Frontal cortex (tissue), 4 donors: ENCODE measurements at places on chromosomes 1 and 21. TPM values are rescaled to one million over a fixed set of nuclear protein-coding genes. Genes with fewer than 3 reads are reported as not detected.

GRCh38 chr1:109627692-109628399, 8.2 kb downstream of the AMPD2 start:
- no peak for DNase-seq

DNA sequence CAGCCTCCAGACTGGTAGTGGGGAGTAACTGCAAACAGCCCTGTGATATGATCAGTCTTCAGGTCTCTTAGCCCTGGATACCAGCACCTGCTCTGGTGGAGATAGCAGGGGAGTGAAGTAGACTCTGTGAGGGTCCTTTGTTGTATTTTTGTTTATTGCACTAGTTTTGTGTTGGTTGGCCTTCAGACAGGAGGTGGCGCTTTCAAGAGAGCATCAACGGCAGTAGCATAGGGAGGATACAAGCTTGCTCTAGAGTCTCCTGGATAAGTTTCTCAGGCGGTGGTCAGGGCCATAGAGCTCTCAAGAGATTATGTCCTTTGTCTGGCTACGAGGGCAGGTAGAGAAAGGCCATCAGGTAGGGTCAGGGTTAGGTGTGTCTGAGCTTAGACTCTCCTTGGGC, 116.4 kb downstream of the USH2A start:
- no peak for DNase-seq

- DNase-seq = no peak
These were observed 61.4 kb upstream of the CNIH3 start for GRCh38 chr1:224554620-224555259.

GRCh38 chr1:155051777-155052398, 772 bp downstream of the ADAM15 start:
- peak; percentile 68 for DNase-seq

DNA sequence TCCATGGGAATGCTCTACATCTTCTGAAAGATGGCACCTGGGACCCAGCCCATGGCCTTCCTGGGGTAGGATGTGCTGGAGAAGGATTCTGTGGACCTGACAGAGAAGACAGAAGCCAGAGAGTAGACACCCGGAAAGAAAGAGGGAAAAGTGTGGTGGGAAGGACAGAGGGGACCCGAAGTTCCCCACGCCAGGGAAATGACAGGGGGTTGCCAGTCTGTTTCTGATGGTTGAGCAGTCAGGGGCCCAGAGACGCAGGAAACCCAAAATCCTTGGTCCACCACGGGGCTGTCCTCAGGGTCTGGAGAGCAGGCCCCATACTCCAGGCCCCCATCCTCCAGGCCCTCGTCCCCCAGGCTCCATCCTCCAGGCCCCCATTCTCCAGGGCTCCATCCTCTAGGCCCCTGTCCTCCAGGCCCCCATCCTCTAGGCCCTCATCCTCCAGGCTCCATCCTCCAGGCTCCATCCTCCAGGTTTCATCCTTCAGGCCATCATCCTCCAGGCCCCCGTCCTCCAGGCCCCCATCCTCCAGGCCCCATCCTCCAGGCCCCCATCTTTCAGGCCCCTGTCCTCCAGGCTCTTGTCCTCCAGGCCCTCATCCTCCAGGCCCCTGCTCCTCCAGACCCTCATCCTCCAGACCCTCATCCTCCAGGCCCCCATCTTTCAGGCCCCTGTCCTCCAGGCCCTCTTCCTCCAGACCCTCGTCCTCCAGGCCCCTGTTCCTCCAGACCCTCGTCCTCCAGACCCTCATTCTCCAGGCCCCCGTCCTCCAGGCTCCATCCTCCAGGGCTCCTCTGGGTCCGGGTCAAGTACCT, 1.0 kb upstream of the TFF2 start:
- no peak for DNase-seq

- DNase-seq = no peak
These were observed 54.4 kb downstream of the COL18A1 start for GRCh38 chr21:45459171-45460010.

- no peak for DNase-seq
These were observed 38.2 kb downstream of the L1TD1 start for GRCh38 chr1:62232871-62233278.

UBL4B gene
- 0.41 TPM for total RNA-seq

CLCC1 gene
- 28.1 TPM for total RNA-seq

- no peak for DNase-seq
These were observed 21.5 kb downstream of the DHCR24 start for GRCh38 chr1:54865238-54866073.

DNA sequence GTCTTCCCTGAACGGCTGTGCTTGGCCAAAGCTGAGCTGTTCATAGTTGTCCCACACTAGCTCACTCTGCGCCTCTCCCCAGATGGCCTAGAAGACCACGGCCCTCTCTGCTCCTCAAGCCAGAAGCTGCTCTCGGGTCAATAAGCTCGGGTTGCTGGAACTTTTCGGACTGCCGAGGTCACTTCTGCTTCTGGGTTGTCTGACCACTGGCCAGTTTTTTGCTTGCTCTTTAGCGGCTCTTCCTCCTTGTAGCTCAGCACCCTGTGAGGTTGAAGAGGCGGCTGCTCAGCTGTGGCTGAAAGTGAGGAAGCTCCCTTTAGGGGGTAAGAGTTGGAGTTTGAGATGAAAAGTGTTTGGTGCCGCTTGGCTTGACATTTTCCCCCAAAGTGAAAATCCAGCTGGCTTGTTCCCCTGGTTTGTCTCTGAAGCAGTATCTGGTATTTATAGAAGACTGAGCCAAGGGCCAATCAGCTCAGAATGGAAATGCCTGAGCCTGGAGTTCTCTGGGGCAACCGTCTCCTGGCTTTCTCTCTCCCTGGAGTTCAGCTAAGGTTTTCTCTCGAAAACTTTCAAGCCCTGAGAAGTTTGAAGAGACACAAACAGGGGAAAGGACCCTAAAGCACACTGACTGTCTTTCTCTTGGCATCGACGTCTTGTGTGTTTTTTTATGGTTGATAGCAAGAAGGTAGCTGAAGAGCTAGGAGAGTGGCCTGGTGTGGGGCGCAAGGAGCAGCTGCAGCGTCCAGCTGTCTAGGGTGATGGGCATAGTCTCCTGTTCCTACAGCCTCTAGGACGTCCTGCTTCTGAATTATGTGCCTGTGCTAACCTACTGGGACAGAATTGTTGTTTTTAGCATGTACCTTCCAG, 72.0 kb downstream of the SYT6 start:
- DNase-seq = no peak

OPTC gene
- not detected for total RNA-seq

DNA sequence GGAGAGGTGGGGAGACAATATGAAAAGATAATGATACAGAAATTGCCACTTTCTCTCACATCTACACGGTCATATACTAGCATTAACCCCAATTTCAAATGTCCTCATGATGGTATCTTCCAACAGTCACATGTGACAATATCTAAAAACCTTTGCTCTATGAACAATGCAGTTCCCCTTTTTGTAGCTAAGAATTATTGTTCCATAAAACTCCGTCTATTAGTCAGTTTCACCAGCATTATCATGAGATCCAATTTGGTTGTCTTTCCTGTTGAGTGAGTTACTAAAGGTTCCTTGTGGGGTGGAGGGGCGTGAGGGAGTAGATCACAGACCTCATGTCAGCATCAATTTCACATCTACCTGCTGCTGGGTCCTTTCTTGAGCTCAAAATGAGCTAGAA, 1.7 kb downstream of the TIAM1 start:
- no peak for DNase-seq

NTNG1 gene
- 17.5 TPM for total RNA-seq

DNA sequence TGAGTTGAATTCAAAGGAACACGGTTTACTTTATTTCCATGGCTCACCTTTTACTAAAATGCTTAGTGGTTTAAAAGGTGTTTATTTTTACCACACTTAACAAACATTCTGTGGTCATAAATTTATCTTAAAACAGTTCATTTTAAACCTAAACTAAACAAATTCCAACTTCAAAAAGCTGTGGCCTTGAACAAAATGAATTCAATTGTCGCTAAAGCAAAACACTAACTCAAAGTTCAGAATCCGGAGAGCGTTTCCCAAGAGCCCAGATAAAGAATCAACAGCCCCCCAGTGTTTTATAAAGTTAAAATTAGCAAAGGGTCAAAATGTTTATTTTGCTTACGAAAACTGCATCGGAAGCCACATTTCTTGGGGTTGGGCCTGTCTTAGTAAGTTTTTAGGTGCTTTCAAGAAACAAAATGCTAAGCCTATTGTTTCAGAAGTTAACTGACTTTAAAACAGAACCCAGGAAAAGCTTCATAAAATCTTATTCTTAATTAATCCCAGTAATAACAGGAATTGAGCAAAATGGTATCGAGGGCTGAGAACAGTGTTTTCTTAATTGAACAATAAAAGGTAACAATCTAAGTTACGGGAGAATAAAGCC, 1.3 kb downstream of the PUM1 start:
- DNase-seq = no peak

GRCh38 chr1:151371370-151372057, 991 bp downstream of the SELENBP1 start:
- DNase-seq = no peak

DNA sequence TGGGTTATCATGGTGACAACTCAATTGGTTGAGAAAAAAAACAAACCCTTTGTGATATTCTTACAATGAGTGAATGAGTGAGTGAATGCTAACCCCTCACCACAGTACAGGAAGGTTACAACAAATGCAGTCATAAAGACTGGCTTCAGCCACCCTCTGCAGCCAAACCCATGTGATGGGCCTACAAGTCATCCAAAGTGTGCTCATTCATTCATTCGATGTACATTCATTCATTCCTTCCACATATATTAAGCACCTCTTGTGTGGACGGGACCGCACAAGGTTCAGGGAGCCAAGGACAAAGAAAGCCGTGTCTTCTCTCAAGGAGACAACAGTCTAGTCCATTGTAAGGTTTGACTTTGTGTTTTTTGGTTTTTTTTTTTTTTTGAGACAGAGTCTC, 49.4 kb downstream of the WDR4 start:
- DNase-seq = no peak

- no peak for DNase-seq
These were observed 97.6 kb downstream of the PDE4B start for GRCh38 chr1:65890201-65890843.

DNA sequence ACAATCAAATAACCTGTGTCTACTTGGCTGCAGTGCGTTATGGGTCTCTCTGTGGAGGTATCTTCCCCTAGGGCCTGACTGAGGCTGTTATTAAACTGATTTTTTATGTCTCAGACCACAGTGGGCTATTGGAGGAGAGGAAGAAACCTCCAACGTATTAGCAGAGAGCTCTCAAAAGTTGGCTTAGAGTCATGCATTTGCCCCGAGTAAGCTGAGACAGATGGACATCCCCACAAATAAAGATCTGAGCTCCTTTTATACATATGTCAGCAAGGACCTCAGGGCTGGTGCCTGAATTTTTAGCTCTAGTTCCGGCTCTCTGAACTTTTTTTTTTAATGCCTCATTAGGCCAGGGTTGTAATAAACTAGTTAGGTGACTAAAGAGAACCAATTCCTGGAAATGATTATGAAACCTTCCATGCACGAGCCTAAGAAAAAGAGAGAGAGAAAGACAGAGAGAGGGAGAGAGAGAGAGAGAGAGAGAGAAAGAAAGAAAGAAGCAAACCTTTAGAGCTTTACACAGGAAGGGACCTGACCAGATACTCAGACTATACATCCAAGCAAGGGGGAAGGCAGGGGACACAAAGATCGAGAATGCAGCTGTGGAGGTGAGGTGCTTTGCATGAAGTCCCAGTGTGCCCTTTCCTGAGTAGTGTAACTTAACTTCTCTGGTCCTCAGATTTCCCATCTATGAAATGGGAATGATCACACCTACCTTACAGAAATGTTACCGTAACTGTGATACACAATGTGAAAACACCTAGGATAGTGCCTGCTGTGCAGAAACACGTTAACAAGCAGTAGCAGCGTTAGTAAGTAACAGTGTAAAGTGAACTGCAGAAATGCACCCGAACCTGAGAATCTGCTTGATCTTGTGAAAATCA, 8.4 kb upstream of the PIGR start:
- no peak for DNase-seq

DNA sequence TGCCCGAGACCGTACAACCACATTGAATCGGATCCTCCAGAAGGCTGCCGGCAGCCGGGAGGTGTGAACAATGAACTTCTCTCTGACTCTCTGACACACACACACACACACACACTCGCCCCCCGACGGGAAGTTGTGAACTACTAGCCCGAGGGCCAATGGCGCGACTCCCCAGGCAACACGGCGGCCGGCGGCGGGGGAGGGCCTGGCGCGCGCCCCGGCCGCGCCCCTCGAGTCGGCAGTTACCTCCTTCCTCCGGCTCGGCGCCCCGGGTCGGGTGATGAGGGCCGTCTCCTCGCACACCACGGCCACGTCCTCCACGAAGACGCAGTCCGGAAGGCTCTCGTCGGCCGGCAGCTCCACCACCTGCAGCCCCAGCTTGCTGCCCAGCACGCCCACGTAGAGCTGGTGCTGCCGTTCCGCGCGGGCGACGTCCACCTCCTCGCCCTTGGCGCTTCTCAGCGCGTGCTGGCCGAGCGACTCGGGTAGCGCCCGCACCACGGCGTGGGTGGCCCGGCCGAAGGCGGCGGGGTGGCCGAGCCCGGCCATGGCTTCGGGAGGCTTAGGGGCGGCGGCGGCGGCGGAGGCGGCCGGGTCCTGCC, 361 bp downstream of the DDAH1 start:
- peak; percentile 53 for DNase-seq

DNA sequence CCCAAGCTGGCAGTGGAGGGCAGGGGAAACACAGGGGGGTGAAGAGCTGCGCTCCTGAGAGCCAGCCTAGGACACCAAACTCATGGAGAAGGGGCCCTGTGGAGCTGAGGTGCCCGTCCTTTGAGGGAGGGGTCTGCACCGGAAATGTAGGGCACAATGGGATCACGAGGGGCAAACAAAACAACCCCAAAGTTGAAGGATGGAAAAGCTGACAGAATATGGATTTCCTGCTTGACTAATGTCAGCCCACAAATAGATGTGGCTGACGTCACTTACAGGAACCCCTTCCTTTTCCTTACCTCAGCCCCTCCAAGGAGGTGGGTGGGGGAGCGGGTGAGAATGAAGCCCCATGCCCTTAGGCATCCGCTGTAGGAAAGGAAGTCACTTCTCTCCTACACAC, 110.9 kb downstream of the KCNN3 start:
- DNase-seq = no peak

DNA sequence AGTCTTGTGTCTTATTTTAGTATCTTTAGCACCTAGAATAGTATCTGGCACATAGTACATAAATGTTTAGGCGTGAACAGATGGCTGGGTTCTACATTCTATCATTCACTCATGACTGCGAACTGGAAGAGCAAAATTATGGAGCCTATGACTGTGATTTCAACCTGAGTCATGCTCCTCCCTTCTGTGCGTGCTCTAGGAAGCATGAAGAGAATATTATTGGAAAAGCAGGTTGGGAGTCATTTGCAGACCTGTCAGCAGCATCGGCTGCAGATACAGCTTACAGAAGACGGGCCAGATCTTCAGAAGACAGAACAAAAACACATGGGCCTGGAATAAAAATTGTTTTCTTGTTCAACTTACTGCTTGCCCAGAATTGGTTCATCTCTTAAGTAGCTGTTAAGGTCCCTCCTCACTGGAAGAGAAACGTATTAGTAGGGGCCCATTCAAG, 344.0 kb upstream of the USP24 start:
- DNase-seq = no peak

DNA sequence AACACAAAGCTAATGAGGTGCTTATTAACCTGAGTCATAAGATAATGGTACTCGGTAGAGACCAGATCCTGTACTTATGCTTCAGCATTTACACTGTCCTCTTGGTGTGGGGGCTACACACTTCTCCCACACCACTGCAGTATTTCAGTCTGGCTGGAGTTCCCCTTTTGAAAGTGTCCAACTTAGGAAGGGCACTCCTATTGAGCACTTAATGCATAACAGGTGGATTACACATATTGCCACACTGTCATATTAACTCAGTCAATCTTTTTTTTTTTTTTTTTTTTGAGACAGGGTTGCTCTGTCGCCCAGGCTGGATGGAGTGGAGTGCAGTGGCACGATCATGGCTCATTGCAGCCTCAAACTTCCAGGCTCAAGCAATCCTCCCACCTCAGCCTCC, 1.5 kb downstream of the GPATCH4 start:
- no peak for DNase-seq

GRCh38 chr1:164649146-164649545, 90.2 kb downstream of the PBX1 start:
- no peak for DNase-seq
